ENCODE measurements at places on chromosomes 12 and 14.

DNA sequence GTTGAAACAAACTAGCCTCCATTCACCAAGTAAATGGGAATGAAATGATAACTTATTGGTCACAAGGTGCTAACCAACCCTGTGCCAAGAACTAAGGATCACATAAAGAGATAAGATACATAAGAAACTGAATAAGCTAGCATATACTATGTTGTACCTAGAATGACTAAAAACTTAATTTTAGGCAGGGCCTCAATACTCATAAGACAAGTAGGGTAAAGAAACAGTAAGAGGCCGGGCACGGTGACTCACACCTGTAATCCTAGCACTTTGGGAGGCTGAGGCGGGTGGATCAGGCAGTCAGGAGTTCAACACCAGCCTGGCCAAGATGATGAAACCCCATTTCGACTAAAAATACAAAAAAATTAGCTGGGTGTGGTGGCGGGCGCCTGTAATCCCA lies 17.7 kb downstream of the GDF11 start:
- no peak for DNase-seq

DNA sequence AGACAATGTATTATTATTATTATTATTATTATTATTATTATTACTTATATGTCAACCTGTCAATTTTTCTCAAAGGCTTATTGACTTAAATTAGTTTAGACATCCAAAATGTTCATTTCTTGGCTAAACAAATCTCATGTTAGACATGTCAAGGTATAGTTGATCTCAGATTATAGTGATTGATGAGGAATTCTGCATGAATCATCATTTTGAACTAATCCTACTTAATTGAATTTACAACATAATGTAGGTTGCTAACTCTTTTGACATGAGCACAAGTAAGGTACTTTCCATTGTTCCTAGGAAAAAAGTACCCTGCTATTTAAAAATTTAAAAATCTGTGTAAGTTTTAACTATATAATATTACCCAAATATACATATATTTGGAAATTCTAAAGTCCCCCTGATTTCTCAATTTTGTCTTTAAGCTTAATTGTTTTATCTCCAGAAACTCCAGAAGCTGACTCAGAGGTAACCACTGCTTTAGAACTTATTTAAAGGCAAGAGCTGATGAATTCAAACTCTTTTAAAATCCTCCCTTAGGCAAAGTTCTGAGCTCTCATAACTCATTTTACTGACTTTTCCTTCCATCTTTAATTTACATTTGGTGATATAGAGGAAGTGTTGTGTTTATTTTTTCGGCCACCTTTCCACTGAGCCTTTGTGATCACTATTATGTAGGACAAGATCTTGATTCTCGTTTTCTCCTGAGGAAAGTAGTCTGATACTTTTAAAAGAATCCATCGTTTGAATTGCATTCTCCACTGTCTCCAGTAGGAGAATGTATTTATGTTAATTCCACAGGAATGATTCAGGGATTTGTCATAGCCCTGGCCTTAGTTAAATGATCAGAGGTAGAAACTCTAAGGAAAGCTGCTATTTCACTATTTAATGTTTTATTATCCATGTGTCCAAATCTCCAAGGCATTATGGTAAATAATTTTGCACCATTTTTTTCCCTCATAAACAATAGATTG lies 1304.5 kb downstream of the AACS start:
- no peak for DNase-seq

- no peak for DNase-seq
Measured at GRCh38 chr12:65951697-65952096, 127.4 kb downstream of the HMGA2 start.

- DNase-seq, result no peak
Measured at GRCh38 chr12:93191956-93192355, 185.8 kb upstream of the NUDT4 start.

GRCh38 chr14:39005044-39005880 lies 97.8 kb downstream of the SEC23A start:
- no peak for DNase-seq

- no peak for DNase-seq
Measured at GRCh38 chr12:111410431-111411184, 4.9 kb downstream of the SH2B3 start.

DNA sequence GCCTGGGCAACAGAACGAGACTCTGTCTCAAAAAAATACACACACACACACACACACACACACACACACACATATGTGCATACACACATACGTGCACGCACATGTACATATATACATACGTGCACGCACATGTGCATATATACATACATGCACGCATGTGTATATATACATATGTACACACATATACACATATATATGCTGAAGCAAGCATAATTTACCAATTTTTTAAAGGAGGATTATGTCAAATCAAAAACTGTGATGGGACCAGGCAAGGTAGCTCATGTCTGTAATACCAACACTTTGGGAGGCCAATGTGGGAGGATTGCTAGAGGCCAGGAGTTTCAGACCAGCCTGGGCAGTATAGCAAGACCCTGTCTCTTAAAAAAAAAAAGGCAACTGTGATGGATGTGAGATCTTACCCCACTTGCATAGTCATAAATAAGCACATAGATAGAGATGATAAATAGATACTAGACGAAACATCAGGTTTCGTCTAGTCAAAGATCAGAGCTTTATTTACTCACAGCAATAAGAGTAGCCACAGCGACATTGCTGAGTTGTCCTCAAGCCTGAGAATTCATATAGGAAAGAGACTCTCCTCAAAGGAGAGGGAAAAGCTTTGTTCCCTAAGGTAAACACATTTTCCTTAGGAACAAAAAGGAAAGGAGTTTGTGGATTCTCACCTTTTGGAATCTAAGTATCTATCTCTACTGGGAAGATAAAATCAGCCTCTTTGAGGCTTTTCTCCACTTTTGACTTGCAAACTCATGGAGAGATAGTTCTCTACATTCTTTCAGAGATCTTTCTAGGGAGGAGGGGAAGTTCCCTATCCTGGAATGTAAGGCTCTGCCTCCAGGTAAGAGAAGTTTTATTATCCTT lies 74.7 kb upstream of the AMN1 start:
- DNase-seq, result no peak

GRCh38 chr14:71031000-71031399 lies 123.7 kb downstream of the PCNX1 start:
- no peak for DNase-seq

GRCh38 chr14:81533212-81533535 lies 479 bp downstream of the SEL1L start:
- no peak for DNase-seq

DNA sequence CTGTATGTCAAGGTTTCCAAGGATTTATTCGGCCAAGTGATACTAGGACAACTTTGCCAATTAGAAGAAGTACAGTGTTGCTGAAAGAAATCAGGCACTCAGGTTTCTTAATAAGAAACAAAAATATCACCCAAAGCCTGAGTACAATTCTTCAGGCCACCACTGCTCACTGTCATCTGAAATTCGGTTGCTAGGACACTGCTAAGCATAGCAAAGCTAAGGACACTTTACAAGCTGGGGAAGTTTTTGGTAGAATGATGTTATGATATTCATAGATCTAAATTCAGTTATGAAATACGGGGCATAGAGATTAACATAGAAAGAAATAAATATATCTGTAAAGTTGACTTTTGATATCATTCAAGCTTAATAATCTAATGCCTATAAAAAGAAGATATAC lies 505.1 kb downstream of the NELL2 start:
- no peak for DNase-seq

DNA sequence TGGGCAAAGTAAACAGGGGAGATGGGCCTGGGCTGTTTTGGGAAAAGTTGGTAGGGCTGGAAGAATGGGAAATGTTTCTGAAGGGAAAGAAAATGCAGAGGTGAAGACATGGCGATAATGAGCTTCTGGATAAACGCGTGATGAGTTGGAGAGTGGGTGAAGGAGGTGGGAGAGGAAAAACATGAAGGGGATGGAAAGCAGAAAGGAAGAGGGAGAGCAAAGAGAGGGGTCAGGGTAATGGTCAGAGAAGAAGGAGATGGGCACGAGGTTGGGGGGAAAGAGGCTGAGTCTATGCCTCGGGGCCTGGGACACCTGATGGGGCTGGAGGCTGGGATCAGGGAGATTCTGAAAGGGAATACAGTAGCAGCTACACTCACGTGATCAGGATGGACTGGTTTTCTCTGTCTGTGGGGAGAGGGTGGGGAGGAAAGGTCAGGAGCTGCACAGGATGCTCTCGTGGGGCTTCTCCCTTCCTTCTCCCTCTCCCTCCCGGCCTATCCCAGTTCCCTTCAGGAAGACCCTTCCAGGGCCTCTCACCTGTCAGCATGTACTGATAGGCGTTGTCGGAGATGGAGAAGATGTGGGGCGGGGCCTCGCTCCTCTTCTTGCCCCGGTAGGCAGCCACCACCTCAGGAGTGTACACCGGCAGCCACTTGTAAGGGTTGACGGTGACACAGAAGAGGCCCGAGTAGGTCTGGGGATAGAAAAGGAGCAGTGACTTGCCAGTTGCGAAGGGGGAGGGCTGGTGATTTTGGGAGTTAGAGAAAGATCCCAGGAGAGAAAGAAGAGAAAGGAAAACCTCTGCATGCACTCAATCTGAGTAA lies 3.1 kb downstream of the MYH7 start:
- no peak for DNase-seq

DNA sequence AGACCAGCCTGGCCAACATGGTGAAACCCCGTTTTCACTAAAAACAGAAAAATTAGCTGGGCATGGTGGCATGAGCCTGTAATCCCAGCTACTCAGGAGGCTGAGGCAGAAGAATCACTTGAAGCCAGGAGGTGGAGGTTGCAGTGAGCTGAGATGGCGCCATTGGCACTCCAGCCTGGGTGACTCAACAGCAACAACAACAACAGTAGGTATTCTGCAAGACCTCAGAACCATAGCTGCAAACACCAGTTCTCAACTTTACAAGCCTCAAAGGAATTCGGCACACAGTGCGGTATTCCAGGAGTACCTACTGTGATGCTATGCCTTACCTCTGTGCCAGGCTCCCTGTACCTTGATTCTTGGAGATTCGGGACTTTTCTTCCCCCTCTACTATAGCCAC lies 15.8 kb downstream of the FOXN3 start:
- no peak for DNase-seq

DNA sequence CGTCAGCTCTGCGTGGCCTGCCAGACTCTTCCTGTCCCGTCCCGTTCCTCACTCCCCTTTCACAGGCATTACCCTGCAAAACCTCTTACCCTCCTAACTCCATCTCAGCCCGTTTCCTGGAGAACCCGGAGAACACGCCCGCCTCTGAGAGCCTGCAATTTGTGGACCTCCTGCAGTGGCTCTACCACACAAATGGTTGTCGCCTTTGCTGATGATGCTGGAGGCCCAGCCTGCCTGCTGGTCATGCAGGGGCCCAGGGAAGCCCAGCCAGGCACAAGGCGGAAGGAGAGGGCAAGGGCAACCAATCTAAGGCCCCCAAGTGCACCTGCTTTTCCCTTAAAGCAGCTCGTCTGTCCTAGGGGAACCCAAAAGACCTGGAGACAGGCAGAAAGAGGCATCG lies 22.5 kb downstream of the RFLNA start:
- DNase-seq, result no peak

DNA sequence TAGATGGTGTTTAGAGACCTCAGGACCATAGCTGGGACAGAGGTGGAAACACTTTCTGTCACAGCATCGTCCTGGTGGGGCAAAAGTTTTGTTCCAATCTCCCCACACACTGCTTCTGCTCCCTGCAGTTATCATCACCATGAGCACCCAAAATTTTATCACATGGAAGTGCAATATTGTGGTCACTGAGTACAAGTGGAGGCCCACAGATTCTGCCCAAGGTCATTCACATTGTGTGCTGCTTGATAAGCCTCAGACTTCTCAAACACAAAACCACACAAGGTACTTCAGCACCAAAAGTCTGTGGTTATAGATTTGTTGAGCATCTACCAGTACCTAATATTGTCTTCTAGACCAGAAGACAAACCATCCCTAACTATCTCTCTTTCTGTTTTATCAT lies 554 bp upstream of the KRT77 start:
- no peak for DNase-seq

DNA sequence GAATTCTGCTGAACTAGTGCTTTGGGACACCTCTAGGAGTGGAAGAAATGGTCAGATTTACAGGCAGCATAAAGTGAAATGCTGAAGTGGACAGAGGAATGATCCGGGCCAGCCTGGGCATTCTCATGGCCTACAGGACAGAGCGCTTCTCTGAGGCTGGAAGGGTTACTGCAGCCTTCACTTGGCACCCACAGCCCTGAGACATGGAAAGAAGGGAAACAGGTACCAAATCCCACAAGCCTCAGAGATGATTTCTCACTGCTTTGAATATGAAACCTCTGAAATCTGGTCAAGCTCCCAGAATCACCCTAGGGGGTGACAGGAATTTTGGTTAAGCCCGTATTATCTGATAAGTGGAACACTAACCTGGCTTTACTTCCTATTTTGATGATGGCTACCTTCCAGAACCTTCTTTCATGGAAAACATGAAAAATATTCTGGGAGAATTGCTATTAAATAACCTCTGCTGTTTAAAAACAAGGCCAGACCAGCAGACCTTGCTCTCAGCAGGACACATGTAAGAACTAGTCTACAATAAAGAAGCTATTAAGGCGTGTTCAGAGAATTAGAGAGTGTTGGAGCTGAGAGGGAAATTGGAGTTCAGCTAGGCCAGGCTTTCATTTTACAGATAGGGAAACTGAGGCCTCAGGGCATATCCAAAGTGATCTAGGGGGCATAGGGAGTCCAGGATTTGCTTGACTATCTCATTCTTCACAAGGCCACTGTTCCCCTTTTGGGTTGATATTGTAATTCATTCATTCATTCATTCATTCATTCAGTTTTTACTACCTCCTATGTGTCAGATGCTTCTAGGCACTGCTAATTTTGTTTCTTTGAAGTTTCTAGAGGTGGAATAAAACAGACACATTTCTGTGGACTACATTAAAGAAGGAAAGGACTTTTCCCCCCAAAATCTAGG lies 281.5 kb downstream of the ZFP36L1 start:
- no peak for DNase-seq

- DNase-seq, result no peak
Measured at GRCh38 chr12:42015051-42015461, 129.6 kb downstream of the GXYLT1 start.

GRCh38 chr14:22856428-22856827 lies 15.1 kb upstream of the LRP10 start:
- no peak for DNase-seq

Measured in activated T-helper 1 cell treated with anti-CD3 and anti-CD28 coated beads, Interleukin-2, amount 50 U/mL, for 16 hours (primary cell).